ENCODE measurements at places on chromosomes 1 and 21.
A peak's percentile ranks its signal among the peaks of the same experiment; 100 is the strongest.

DNA sequence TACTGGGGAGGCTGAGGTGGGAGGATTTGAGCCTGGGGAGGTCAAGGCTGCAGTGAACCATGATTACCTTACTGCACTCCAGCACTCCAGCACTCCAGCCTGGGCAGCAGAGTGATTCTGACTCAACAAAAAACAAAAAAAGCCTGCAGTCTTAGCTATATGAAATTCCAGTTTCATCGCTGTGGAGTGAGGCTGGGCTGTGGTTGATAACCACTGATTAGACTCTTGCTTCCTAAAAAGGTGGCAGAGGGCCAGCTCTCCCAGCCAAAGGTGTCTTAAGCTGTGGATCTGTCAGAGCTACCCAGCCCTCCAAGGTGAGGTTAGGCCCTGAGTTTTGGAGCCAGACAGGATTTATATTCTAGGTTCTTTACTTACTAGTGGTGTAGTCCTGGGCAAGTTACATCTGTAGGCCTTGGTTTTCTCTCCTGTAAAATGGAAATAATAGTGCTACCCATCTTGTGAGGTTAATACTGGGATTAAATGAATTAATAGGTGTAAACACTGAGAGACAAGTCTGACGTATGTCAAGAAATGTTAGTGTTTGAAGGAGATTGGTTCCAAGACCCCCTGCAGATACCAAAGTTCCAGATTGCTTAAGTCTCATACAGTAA is 35.9 kb downstream of the TMCC2 start:
- DNase-seq = no peak

DNA sequence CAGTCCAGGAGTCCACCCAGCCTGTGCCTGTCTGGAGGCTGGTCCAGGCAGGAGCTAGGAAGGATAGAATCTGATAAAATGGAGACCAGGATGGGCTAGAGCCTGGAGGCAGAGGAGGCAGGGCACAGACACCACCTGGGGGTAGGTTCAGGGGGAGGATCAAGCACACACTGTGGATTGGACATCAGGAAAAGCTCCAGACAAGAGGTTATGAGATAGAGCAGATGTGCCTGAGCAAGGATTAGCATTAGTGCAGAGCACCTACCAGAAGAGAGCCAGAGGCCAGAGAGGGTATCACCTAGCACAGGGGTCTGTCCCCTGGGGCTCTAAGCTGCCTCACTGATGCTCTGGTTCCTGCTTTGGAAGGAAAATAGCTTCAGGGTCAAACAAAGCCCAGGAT is 216.7 kb upstream of the ZC3H12A start:
- no peak for DNase-seq

DNA sequence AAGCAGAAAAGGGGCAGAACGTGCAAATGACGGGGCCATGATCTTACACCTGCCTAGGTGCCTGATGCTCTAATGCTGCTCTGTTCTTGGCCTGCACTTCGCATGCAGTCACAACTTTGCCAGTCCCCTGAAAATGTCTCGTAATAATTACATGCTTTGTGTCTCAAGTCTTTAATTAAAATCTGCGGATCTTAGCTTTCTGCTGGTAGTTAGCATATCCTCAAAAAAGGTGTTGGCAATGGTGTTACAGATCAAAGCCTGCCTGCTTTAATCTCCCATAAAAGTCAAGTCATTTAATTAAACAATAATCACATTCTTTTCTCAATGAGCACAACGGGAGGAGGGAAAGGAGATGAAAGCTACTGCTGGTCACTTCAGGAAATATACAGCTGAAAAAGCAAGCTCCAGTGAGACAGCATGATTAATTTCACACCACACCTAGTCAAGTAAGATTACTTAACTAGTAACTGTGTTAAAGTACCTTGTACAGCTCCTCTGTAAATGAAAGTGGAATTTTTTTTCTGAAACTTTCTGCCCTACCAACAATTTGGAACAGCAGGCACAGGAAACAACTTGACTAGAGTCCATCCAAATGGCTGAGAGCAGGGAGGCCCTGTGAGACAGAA is 45.8 kb downstream of the STX6 start:
- no peak for DNase-seq

- peak; percentile 61 for DNase-seq
These were observed 35.2 kb upstream of the MAB21L3 start for GRCh38 chr1:116075990-116076389.

GRCh38 chr1:112172294-112172882 is 182.9 kb upstream of the KCND3 start:
- peak; percentile 45 for DNase-seq

- no peak for DNase-seq
These were observed 7.0 kb upstream of the CDK11B start for GRCh38 chr1:1665815-1666251.

DNA sequence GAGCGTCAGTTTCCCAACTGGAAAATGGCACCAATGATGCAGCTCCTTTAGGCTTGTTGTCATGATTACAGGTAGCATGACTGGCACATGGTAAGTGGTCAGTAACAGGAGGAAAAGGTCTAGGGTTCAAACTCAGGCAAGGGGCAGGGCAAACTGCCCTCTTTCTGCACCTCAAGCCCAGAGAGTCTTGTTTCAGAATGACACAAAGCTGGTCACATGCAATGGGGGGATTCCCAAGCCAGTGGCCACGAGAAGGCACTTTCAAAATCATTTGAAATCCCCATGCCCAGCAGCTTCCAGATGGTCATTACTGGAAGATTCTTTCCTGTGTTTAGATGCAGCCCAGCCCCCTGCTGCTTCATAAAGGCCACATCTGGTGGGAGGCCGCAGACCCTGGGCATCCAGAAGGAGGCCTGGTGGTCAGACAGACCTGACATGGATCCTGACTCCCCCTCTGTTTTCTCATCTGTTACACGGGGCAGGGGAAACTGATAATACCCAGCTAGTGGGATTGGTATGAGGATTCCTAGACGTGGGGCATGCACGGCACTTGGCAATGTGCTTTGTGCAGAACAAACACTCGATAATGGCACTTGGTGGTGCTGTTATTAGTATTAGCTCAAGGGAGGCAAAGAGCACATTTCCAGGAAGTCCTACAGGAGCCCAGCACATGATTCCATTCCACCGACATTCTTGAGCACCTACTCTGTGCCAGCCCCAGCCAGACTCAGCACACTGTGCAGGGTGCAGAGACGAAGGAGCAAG is 6.9 kb upstream of the PLA2G2D start:
- no peak for DNase-seq

- no peak for DNase-seq
These were observed 350.9 kb upstream of the SPAG17 start for GRCh38 chr1:118535901-118536300.

DNA sequence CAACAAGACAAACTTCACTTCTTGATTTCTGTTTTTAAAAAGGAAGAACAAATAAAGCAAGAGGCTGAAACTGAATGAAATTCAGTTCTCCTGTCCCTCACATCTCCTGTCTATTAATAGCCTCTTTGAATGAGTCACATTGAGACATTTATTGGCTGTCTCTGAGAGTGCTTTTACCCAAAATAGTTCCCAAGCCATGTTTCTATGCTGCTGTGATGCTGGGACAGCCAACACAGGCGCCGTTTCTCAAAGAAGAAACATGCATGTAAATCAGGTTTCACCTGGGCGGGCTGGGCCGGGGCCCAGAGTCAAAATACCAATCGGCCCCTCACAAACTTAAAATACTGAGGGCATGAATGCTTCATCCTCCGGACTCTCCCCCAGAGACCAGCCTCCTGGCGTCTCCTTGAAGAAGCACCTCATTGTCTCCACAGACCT is 105.2 kb downstream of the EDEM3 start:
- DNase-seq = no peak

DNA sequence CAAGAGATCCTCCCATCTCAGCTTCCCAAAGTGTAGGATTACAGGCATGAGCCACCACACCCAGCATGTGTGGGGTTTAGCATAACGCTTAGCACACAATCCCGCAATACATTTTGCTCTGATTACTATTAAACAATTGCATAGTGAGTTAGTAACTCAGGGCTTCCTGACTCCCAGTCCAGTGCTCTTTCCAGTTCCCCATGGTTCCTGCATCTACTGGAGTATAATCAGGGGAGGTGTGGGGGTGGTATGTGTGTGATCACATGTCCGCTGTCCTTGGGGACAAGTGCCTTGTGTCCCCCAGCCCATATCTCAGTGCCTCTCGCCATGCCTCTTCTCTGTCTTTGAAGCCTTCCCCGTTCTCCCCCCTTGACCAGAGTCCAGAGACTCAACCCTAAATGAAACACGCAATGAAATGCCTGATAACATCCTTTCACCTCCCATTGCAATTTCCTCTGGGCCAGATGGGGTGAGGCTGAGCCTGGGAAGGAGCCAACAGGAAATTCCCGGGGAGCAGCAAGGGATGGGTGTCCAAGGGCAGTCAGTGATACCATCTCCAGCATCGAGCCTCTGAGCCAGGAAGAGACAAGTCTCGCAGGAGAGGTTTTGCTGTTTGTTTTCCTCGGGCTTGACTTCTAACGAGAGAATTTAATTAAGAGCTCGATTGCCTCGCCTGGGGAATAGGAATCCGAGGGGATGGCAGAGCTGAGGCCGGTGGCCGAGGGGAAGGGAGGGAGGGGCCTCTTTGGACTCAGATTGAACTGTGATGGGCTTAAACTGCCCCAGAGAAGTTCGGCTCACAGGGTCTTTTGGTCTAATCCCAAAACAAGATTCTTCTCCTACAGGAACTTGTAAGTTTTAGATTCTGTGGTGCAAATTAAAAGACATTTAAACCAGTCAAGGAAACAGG is 7.7 kb upstream of the HTR1D start:
- DNase-seq = peak; percentile 66

- no peak for DNase-seq
These were observed 7.9 kb downstream of the SAMD11 start for GRCh38 chr1:931380-932172.

DNA sequence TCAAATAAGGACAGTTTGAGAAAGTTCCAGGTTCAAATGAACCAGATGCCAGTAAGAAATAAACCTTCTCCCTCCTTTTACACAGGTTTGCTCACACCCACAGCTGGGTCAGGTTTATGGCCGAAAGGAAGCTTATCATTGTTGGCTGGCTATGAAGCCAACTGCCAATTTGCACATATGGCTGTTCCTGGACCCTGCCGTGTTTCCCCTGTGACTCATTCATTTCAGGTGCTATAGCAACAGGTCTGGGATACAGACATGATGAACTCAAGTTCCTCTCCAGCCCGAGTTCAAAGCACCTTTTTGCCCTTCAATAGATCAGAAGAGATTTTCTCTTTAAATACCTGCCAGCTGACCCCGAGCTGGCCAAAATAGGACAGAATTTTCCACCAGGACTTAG is 134.4 kb upstream of the SMYD2 start:
- DNase-seq = no peak

GRCh38 chr1:5914676-5915365 is 77.4 kb downstream of the NPHP4 start:
- no peak for DNase-seq

GRCh38 chr1:155003766-155004351 is 1.3 kb downstream of the ZBTB7B start:
- peak; percentile 50 for DNase-seq

DNA sequence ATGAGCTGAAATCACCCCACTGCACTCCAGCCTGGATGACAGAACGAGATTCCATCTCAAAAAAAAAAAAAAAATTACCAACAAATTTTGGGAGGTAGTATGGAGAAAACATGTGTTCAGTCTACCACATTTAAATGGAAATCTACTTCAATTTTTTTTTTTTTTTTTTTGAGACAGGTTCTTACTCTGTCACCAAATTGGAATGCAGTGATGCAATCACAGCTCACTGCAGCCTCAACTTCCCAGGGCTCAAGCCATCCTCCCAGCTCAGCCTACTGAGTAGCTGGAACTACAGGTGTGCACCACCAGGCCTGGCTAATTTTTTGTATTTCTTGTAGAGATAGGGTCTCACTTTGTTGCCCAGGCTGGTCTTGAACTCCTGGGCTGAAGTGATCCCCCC is 82.1 kb downstream of the GFI1 start:
- DNase-seq = no peak
